ENCODE measurements at places on chromosomes 2 and 18.

DNA sequence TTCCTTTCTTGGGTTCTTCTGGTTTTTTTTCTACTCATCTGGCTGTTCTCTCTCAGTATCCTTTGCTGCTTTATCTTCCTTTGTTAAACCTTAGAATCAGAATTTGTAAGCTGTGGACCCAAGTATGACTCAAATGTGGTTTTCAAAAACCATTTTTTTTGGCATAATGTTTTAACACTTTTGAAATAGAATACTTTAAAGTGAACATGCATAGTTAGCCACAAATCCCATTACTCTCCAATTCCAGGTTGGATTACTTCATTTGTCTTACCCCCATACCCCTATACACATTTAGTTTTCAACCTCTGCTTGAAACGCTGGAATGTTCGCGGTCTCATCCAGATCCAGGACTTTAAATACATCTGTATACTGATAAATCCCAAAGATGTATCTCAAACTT is 29.1 kb downstream of the ALMS1 start:
- DNase-seq: no peak

DNA sequence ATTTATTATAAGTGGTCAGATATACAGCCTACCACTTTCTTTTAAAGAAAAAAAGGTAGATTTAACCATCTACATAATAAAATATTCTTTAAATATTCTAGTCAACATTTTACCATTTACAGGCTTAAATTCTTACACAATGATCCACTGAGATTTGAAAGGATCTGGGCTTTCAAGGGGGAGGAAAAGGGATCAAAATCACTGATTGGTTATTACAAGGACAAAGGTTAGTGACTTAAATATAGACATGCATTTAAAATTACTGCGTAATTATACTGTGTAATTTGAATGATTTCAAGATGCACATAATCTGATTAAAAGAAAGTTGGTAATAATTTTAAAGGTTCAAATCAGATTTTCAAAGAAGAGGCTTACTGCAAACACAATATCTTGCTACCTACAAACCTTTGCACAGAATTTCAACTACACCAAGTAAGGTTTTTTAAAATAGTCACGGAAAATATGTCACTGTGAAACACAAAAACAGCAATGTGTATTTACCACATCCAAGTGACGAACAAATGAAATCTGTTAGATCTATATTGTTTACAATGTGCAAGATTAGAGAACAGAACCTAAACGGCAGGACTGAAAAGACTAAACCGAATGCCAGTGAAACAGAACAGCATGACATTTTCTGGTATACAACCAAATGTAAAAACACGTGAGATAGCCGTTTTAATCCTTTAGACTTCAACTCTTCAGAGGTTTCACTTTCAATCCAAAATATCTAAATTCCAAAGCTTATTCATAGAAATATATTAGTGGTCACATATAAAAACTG is 40.8 kb downstream of the RTN4 start:
- DNase-seq: no peak

GRCh38 chr2:9665898-9666297 is 35.1 kb upstream of the YWHAQ start:
- DNase-seq: no peak

- no peak for DNase-seq
Measured at GRCh38 chr2:197556456-197556855, 40.6 kb downstream of the MOB4 start.

GRCh38 chr2:224220586-224221255 is 181.2 kb downstream of the FAM124B start:
- no peak for DNase-seq

DNA sequence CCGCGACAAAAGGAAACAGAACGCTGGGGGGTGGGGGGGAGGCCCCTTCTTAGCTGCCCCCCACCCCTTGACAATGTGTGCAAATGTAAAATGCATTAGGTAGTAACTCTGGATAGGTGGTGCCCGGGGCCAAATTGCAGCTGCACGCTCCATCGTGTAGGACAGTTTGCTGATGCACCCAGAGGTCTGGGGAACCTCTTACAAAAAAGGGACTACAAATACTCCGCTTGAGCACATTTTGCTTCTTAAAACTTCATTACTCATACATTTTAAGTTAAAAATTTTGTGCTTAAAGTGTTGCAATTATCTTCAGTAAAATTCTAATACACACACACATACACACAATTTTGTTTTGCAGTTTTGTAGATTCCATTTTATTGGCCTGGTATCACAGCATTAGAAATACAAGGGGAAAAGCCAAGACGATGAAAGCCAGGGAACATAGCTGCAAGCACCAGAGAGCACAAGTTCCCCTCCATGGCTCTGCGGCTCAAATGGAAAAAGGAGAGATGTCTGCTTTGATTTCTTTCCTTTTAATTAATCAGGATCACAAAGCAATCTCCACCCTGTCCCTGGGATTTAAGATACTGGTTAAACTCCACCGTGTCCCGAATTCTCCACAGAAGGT is 582.1 kb downstream of the ZEB2 start:
- DNase-seq: no peak

DNA sequence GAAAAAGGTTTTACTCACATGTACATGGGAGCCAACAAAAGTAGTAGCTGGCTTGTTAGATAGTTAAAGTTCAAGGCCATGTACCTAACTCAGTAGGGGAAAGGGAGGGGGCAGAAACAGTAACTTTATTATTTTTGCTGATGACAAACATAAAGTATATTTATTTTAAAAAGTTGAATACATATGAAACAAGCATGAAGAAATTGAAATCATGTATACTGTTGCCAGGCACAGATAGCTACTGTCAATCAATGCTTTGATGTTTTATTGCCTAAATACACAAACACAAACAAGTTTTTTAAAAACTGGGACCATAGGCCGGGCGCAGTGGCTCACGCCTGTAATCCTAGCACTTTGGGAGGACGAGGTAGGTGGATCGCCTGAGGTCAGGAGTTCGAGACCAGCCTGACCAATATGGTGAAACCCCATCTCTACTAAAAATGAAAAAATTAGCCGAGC is 7.6 kb upstream of the PSD4 start:
- DNase-seq: no peak

- DNase-seq: no peak
Measured at GRCh38 chr18:31609886-31610285, 18.2 kb downstream of the TTR start.

- no peak for DNase-seq
Measured at GRCh38 chr2:168661863-168662256, 140.6 kb upstream of the NOSTRIN start.

DNA sequence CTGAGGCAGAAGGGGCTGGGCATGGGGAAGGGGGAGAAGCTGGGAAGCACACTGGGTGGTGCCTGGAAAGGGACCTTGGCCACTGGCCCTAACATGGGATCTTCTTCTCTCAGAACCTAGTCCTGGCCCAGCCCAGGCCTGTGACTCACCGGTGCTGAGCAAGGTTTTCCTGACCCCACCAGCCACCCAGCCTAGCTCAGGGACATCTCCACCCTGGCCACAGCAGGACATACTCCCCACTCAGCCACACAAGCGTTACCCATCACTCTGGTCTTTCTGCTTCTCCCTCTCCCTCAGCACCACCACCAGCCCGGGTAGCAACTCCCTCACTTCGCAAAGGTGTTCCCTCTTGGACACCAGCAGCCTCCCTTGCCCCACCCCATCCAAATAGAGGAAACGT is 22.8 kb downstream of the TNS1 start:
- no peak for DNase-seq

- no peak for DNase-seq
Measured at GRCh38 chr18:74381621-74382295, 66.1 kb downstream of the C18orf63 start.

- DNase-seq: no peak
Measured at GRCh38 chr18:68478246-68478645, 236.7 kb downstream of the TMX3 start.

- no peak for DNase-seq
Measured at GRCh38 chr2:72581560-72582181, 244.2 kb downstream of the EXOC6B start.
